ENCODE measurements at places on chromosomes 13 and 19.

DNA sequence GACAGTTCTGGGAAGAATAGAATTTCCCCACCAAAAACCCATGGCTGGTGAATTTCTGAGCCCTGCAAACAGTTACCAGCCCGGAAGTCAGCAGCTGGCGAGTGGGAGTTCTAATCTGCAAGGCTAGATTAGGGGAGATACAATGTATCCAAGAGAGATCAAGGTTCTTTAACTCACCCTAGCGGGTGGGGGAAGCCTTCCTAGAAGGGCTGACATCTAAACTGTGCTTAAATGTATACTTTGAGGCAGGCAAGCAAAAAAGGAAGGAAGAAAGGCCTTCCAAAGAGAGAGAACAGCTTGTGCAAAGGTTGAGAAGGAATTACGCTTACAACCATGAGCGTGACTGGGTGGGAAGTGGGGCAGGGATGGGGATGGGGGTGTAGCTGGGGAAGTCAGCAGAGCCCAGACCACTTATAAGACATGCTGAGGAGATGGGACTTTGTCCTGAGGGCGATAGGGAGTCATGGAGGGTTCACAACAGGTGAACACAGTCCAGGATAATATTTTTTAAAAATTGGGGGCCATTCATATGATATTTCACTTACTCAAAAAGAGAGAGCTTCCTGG lies 20.8 kb upstream of the ZNRF4 start:
- DNase-seq, result no peak

DNA sequence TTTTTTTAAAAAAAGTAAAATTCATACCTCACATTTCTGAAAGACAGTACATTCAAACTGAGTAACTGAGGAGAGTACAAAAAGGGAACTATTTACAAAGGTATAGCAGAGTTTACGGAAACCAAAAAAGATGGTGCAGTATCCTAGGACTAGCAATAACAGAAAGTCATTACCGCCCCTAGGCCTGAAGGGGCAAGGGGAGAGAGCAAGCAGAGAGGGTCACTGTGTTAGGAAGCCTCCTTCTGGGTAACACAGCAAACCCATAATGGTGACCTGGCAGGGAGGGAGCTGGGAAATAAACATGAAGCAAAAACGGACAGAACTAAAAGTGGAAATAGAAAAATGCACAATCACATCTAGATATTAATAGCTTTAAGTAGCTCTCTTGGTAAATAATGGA lies 8.2 kb downstream of the VWA8 start:
- no peak for DNase-seq

DNA sequence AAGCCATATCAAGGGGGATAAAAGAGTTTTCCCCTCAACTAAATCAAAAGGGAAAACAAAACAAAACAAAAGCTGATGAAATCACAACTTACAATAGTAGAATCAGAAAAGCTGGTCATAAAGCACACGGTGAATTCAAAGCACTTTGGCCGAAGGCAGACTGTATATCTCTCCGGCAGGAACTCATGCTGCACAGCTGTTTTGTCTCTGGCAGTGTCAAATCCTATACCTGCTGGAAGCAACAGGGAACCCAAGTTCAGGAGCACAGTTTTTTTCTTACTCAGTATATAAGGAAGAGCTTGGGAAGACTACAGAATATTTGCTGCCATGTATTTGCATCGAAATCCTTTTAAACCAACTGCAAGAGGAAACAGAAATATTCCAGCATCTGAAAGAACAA lies 213.7 kb downstream of the RFC3 start:
- no peak for DNase-seq

DNA sequence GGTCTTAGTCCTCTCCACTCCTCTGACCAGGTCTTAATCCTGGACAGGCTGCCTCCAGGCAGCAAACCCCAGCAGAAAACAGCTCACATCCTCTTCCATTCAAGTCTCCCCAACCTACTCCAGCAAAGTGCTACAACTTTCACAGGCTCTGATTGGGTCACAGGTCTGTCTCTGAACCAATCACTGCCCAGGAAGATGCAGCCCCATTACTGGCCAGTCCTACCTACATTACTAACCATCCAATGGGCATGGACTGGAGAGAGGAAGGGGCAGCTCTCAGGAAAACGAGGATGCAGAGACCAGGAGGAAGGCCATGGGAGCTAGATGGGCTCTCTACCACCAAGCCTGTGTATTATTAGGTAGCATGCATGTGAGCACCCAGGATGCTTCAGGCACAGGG lies 12.2 kb downstream of the MED26 start:
- DNase-seq, result no peak

- no peak for DNase-seq
Measured at GRCh38 chr19:7326105-7326877, 22.4 kb upstream of the ARHGEF18 start.

DNA sequence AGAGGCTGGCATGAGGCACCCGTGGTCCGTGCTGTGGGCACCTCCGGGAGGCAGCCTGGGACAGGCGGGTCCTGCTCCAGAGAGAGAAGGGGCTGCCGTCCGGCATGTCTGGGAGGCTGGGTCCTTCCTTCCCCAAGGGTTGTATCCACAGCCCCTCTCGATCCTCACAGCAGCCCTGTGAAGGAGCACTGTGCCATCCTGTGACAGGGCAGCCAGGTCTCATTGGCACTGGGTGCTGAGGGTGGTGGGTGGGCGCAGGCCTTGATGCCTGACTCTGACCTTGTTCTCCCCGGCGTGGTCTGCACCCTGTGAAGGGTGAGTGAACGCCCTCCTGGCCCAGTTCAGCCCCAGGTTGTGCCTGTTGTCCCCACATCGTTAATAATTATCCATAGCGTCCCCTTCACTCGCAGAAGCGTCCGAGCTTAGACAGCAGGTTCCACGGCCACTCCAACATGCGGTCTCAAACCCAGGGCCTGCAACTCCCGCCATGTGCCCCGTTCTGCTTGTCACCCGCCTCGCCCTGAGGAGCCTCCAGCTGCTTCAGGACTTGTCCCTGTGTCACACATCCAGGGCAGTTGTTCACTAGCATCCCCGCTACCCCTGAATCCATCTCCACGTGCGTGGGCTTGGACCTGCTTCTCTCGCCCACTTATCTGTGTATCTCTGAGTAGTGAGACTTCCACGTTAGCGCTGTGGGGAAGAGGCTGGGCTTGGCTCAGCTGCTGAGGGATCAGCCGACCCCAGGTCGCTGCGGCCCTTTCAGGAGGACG lies 10.6 kb downstream of the ATP11A start:
- no peak for DNase-seq
